ENCODE measurements at places on chromosomes 2 and 18.
A peak's percentile ranks its signal among the peaks of the same experiment; 100 is the strongest.

DNA sequence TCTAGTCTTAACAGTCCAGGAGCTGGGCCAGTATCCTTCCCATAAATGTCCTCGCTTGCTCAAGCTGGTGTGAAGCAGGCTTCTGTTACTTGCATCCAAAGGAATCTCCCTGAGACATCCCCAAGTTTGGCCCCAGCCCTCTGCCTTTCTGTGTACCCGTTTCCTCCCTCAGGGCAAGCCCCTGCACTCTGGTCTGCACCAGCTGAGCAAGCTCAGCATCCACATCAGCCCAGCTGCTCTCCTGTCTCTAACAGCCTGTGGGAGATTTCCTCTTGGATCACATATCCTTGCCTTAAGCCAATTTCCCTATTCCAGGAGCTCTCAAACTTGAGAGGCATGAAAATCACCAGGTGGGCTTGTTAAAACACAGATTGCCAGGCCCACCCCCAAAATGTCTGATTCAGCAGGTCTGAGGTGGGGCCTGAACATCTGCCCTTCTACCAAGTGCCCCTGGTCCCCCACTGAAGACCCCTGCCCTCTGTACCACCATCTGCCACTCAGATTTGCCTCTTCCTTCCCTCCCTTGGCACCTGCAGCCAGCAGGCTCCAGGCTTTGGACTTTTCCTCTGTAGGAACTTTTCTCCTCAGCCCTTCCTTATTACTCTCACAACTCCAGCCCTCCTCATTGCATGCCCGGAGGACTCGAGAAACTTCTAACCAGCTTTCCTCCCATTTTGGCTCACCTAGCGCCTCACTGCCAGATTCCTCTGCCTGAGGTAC, 32.1 kb downstream of the REEP1 start:
- DNase-seq: no peak

DNA sequence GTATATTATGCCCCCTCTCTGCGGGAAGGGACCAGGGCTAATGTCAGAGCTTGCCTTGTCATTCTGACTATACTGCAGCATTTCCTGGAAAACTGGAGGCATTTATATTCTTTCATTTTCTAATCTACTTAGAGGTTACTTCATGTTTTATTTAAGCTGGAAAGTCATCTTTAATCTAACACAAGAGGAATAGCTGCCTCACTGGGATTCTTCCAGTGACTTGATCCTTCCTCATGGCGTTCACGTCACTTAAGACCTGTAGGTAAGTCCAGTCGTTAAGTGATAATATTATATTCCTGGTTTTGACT, 727.6 kb upstream of the DDX18 start:
- DNase-seq: no peak

DNA sequence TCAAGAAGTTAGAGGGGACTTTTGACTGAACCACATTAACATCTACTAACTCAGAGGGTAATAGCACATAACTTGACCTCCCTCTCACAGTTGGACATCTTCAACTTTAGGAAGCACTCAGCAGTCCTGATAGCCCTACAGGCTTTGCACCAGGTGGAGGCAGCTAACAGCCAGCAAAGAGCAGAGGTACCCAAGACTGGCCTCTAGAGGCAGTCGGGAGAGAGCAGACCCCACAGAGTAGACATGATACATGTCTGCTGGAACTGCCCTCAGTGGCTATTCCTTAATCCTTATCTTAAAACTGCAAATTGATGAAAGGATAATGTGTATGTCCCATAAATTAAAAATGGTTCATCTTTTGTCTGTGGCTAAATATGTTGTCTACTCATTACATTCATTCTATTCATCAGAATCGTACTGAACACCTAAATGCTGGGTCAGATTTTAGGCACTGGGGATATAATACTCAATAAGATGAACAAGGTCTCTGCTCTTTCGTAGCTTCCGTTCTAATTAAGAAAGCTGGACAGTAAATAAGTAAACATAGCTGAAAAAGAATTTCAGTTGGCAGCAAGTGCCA, 49.8 kb downstream of the CAB39 start:
- peak; percentile 12 for DNase-seq

DNA sequence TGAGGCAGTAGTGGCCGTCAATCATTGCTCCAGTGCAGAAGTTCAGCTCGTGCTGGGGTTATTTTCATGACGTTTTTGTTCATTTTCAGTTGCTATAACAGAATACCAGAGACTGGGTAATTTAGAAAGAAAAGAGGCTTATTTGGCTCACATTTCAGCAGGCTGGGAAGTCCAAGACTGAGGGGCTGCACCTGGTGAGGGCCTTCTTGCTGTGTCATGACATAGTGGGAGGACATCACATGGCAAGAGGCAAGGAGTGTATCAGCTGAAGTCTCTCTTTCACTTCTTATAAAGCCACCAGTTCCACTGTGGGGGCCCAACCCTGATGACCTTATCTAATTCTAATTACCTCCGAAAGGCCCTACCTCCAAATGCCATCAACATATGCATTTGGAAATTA, 58.0 kb upstream of the DPP10 start:
- no peak for DNase-seq

- no peak for DNase-seq
Measured at GRCh38 chr2:131044075-131044756, 49.0 kb downstream of the FAM168B start.

GRCh38 chr2:12490641-12491040, 226.1 kb upstream of the TRIB2 start:
- DNase-seq: no peak

DNA sequence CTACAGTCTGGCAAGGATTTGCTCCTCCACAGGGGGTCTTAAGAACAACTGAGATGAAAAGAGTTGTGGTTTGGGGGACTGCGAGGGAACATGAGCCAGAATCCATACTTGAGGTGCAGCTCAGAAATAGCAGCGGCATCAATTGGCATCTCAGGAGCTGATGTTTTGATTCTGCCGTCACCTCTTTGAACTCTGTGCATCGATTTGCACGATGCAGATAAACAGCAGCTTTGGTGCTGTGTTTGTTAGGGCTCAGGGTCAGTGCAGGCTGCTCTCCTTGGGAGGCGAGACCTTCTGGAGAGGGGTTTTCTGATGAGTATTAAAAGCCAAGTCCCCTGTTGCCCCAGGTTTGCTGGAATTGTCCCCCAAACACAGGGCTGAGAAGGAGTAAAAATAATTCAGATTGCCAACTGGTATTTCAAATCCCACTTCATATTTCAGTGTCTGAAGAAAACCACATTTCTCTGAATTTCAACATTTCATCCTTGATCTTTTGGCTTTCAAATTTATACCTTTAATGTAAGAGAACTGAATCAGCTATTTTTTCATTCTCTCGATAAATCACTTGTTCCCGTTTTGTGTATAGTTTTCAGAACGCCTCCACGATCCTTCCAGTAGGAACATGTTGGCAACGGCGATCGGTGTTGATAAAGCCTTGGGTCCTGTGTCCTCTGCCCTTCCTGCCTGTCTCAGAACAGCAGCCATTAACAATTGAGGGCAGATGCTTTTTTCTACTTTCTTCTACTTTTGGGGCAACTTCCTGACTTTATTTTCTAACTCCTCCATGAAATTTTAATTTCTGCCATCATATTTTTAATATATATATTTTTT, 65.0 kb downstream of the RAB31 start:
- no peak for DNase-seq

DNA sequence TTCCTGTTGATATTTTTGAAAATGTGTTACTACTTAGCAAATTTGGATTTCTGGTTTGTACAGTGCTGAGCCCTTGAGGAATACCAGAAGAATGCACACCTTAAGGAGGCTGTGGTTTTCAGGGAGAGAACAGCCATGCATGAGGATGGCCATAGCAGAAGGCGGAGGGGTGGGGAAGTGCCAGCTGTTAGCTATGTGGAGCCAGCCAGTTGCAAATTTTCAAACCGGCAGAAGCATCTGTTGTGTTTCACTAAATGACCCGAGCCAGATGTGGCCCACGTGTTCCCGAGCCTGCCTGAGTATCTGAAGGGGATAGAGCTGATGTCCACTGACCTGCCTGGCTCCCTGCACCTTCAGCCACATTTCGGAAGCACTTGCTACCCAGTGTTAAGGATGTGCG, 16.4 kb upstream of the RBM44 start:
- no peak for DNase-seq

- DNase-seq: no peak
Measured at GRCh38 chr18:56510108-56510507, 128.3 kb downstream of the TXNL1 start.

GRCh38 chr18:74731097-74731496, 133.4 kb downstream of the ZNF407 start:
- no peak for DNase-seq

- DNase-seq: peak; percentile 93
Measured at GRCh38 chr2:105403783-105404698, 5.2 kb upstream of the FHL2 start.

DNA sequence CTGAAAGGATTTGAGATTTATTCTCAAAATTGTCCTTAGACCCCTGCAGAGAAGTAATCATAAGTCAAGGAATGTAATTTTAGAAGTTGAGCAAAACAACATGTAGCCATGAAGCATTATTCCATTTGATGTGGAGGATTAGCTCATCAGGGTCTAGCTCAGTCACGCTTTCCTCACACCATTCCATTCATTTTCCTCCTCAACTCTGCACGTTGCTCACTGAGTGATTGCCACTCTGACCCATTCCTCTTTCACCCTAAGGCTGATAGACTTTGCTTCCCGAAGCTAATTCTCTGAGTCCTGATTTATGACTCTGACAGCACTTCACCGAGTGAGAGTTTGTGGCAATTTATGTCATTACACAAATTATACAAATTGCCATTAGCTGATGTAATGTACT, 820.6 kb upstream of the PIK3C3 start:
- no peak for DNase-seq

DNA sequence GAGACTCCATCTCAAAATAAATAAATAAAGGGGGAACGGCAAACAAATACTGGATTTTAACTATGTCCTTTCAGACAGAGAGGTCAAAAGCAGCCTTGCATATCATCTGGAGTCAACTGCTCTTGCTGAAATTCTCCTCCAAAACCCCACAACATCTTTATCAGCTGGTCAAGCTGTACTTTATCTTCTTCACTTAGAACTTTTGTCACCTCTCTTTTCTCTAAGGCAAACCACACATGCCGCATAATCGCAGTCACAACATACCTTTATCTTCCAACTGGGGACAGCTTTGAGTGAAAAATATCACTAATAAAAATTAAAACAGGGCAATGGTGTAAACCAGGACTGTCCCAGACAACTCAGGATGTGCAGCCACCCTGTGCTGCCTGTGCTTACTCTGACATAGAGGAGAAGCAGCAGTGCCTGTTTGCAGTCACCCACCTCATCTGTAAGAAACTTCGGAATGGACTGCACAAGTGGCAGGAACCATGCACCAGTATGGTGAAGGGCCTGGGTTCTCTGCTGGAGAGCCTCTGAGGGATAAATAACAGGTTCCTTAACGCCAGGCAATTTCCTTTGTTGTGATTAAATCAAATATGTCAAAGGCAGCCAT, 6.2 kb downstream of the MPPE1 start:
- DNase-seq: no peak

- no peak for DNase-seq
Measured at GRCh38 chr2:209334188-209335017, 89.4 kb upstream of the MAP2 start.

GRCh38 chr2:223585666-223586065, 16.5 kb downstream of the SCG2 start:
- no peak for DNase-seq
